ENCODE measurements at places on chromosomes 6 and 20.

DNA sequence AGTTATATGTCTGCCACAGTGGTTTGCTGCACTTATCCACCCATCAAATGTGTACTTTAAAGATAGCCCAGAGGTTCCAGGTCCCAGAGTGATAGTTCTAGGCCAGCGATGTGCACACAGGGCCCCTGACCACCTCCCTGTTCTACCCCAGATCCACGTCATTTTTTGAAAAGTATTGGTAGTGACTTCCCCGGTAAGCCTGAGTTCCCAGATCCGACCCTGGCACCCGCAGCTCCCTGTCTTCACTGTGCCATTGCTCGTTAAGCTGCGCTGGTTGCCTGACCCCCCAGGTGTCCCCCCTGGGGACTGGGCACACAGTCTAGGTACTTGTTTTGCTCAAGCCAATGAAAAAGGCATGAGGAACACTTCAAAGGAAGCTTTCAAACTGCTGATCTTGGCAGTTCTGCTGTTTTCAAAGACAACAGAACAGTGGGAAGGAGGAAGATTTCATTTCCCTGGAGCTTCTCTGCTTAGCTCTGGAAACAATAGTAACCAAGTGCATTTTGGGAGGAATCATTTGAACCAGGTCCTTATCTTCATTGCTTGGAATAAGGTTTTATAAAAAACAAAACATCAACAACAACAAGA lies 116.3 kb upstream of the TAB2 start:
- no peak for DNase-seq

DNA sequence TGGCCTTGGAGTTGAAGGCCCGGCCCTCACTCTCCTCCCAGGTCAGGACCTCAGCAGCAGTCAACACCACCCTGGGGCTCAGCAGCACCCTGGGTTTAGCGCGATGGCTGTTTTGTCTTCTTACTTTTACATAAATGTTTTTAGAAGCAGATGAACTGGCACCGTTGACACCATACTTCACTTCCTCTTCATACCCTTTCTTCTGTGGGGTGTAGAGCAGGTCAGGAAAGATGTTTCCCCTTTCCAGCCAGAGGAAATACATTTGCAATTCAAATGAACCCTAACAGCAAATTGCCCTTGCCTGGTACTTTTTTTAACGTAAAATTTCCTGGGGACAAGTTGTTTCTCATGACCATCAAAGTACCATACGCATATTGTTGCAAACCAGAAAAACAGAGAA lies 54.7 kb upstream of the SNX9 start:
- no peak for DNase-seq

GRCh38 chr6:118509009-118509617 lies 39.0 kb upstream of the PLN start:
- peak; percentile 58 for DNase-seq

DNA sequence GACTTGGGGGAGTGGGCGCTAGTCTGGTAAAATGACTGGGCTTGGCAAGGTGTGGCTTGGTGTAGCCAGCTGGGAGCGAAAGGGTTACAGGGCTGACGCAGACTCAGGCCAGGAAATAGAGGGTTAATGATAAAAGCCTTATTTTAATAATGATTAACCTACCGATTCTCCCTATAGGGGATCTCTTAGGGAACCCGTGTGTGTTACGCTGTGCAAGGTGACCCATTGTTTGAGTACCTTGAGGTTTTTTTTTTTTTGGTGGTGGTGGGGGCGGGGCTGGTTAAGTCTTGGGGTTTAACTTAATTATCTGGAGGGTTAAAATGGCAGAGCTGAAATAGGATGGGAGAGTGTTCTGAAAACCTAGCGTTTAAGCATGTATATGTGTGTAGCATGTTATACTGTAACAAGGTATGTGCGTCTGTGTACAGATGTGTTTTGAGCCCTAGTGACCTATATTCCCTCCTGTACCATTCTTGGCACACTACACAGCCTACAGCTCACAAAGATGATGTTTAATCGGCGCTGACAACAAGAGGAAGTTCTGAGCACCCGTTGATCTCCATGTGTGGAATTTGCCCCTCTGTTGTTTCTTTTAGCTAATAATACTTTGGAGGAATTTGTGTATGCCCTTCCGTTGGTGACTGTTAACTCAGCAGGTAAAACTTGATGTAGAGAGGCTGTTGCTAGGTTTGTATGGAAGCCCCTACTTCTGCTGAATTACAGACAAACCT lies 1.3 kb downstream of the CARMIL1 start:
- DNase-seq: no peak

DNA sequence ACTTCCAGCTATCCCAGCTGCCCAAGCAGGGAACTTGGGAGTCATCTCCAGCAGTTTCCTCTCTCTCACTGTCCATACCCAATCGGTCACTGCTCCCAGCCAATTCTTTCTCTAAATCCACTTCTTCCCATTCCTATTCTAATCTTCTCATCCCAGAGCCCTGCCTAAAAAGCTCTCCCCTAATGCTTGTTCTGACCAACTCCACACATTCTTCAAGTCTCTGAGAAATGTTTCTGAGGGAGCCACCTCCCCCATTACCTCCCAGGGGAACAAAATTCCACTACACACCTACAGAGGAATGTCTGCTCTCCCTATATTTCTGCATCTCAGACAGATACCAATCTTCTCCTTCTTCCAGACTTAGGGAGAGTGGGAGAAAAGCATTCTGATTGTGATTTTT lies 14.0 kb downstream of the SLC17A4 start:
- DNase-seq: no peak

DNA sequence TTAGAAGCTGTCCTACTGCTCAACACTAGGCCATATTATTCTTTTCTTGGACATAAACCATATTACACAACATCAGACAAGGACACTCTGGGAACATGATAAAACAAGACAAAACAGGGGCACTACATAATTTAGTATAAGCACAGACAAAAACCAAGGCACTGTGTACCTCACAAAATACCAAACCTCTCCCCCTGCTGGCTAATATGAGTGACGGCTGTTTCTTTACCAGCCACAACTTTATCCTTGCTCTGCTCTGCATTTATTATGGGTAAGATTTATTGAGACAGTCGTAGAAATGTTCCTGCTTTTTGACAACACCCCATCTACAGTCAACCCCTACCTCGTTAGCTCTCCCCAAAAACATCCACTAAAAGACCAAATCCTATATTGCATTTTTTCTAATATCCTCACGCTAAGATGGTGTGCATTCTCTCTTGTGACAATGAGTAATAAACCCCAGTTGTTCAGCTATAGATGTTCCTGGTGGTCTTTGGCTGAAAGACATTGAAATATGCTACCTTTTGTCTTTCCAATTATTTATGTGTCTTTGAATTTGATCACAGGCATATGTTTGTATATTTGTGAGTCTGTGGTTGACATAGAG lies 23.8 kb upstream of the POLR1H start:
- DNase-seq: no peak

Data from NCI-H2029 (cell line).